Fibroblast of the aortic adventitia (primary cell): ENCODE measurements at places on chromosomes 16 and 17.

DNA sequence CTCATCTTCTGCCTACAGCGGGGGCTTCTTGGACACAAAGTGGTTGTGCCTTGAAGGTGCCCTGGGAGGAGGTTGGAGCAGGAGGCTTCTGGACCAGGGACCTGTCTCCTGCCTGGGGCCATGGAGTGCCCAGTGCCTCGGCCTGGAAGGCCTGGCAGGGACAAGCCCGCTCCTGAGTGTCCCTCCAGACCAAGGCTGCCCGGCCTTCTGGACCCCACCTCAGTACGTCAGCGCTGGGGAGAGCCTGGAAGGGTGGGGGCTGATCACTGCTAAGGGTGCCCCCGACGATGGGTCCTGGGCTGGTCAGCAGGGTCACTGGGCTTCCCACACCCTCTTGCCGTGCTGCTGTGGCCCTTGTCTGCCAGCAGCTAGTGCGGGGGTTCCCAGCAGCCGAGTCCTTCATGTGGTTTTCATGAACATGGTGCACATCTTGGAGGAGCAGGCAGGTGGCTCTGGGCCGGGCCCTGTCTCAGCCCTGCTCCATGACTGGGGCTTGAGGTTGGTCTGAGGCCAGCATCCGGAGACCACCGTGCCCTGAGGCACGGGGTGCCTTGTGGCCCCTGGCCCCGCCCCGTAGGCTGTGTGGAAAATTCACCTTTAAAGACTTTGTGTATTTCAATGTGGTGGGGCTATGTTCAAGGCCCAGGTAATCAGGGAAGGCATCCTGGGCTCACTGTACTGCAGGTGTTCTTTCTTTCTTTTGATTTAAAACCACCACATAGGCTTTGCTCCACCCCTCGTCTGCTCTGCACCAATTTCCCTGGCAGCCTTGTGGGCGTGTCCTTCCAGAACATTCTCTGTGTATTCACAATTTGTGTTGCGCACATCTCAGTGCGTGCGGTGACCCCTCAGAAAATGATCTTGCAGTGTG is 22.4 kb downstream of the MGRN1 start:
- DNase-seq, result no peak

DNA sequence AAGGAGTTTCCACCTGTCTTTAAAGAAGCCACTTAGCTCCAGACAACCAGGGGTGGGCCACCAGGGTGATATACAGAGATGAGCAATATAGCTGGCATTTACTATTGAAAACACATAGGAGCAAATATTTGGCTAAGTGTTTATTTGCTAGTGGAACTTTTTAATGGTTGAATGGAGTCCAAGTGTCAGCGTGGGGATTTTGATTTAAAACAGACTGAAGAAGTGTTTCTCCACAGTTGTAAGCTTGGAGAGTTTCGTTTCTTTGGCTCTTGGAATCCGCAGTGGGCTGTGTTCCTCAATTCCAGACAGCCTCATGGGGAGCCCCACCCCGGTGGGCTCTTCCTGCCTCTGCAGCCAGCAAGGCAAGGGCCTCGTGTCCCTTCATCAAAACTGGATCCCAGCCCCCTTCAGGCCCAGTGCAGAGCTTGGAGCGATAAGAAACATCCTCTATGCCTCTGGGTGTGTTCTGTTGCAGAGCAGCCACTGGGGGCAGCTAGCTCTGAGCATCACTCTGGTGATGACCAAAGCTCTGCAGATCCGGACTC is 36.1 kb downstream of the NOG start:
- peak; percentile 3 for DNase-seq

DNA sequence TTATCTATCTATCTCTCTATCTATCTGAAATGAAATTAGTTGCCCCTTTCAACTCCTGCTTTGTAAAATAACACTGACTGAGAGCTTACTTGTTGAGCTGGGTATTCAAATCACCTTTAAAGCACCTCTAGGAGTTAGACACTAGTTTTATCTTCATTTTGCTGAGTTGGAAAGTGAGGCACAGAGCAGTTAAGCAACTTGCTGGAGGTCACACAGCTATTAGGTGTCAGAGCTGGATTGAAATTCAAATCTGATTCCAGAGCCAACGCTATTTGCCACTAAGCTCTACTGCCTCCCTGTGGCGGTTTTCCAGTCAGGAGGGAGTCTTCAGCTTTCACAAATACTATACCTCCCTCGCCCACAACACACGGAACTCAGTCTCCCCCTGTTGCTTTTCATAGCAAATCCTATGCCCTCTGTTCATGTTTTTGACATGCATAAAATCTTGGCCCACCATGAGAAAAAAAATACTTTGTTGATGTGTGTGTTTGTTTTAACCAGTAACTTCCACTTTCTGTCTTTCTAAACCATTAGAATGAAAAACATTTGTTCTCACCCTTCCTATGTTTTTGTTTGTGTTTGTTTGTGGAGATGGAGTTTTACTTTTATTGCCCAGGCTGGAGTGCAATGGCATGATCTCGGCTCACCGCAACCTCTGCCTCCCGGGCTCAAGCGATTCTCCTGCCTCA is 74.8 kb upstream of the SMURF2 start:
- peak; percentile 70 for DNase-seq

- DNase-seq, result peak; percentile 97
Observed at GRCh38 chr17:76529224-76530094, 8.1 kb downstream of the CYGB start.

- no peak for DNase-seq
Observed at GRCh38 chr16:66517586-66518263, 32.2 kb downstream of the TK2 start.

- no peak for DNase-seq
Observed at GRCh38 chr16:77488652-77489051, 53.8 kb upstream of the ADAMTS18 start.

- no peak for DNase-seq
Observed at GRCh38 chr16:87458424-87458915, 34.4 kb downstream of the ZCCHC14 start.

- DNase-seq, result no peak
Observed at GRCh38 chr16:22282254-22282892, 14.8 kb upstream of the POLR3E start.

DNA sequence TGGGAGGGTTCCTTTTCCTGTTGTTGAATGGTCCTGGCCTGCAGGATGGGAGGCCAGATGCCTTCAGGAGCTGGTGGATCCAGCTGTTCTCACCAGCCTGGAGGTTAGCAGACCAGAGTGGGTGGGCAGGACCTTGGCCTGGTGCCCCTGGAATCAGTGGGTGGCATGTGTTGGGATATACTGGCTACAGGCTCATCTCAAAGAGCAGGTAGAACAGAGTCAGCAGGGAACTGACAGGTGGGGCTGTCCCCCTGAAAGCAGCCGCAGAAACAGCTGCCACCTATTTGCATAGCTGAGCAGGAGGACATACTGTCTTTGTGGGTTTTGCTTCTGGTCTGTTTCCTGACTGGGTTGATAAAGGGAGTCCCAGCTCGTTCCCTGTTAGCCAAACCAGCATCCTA is 144.1 kb downstream of the RAB11FIP4 start:
- no peak for DNase-seq

- DNase-seq, result no peak
Observed at GRCh38 chr17:63819131-63819530, 8.1 kb upstream of the PSMC5 start.

DNA sequence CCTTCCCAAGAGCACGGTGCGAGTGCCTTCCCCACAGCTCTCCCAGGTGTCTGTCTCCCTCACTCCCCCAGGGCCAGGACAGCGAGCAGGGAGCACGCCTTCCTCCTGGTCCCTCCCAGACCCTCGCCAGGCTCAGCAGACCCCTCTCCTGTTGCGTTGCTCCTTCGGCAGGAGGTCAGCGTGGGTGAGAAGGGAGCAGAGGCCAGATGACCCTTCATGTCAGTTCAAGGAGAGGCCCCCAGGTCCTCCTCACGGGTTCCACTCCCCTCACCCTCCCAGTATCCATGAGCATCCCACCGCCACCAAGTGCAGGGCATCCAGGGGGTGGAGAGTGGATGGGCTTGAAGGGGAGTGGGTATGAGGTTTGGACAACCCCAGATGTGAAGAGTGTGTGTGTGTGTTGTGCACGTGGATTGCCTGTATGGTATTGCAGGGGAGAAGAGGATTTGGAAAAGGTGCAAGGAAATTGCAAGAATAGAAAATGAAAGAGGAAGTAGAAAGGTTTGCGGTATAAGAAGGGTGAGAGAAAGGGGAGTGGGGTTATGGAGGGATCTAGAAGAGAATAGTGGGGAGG is 17.7 kb downstream of the SGCA start:
- peak; percentile 55 for DNase-seq

DNA sequence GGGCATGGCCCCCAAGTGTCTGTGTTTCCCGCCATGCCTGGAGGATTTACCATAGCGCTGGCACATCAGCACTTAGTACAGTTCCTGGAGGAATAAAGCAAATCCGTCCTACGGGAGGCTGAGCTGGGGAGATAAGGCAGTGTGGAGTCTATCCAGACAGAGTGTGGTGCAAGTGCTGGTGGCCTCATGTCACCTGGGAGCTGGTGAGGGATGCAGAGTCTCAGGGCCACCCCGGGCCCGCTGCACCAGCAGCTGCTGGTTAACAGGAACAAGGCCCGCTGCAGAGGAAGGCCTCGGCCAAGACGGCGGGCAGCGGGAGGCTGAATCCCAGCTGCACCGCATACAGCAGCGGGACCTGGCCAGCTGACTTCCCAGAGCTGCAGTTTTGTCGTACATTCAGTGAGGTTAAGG is 57.3 kb upstream of the CDC42EP4 start:
- no peak for DNase-seq

GRCh38 chr16:58999762-59000161 is 265.6 kb upstream of the GOT2 start:
- no peak for DNase-seq

DNA sequence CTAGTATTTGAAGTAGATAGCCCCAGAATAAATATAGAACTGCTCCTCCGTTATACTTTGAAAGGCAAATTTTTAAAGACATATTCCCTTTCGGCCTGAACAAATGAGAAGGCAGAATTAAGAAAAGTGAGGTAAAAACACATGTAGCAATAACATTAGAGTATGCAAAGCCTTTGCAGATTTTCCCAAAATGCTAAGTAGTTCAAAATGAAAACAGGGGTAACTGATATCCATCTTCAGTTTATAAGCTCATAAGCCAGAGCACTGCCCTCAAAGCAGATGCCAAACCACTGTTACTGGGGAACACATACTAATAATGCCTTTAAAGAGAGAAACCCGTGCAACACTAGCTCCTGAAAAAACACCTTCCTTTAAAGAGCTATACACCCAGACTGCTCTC is 51.3 kb upstream of the CLEC18B start:
- no peak for DNase-seq

DNA sequence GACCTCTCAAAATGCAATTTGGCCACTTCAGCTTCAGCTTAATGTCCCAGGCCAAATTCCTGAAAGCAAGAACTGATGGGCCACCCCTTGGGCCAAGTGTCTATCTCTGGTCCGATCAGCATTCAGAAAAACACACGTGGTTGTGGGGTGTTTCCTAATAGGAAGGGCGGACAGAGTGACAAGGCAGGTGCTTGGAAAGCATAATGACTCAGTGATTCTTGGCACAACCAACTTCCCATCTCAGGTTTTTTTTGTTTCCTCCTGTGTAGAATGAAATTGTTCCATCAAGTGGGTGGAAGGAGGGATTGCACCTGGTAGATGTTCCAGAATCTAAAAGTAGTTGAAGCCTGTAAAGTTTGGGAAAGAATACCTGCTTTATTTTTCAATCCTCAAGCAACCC is 155.6 kb downstream of the HS3ST2 start:
- DNase-seq, result no peak

DNA sequence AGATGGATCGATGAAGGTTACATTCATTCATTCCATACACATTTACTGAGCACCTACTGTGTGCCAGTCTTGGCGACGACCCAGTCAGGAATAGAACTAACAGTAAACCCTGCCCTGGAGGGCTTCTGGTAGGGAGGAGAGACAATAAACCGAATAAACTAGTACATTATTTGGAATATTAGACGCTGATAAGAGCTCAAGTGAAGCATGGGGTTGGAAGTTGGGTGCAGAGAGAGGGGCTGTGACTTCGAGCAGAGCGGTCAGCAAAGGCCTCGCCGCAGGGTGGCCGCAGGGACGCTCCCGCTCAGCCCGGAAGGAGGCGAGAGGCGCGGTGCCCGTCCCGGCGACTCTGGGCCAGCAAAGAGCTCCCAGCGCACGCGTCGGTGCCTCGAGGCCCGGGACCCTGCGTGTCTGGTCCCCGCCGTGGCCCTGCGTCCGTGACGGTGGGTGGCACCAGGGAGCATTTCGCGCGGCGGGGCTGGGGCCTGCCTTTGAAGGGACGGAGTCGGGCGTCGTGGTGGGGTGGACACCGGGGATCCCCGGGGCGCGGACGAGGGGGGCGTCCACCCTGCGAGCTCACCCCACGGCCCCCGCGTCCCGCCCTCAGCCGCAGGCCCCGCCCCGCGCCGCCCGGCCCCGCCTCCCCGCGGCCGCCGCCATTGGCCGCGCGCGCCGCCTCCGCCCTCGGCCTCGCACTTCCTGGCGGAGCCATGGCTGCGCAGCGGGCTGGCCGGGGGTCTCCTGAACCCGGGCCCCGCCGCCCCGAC is at the start of gene KLHL36:
TSS of gene KLHL36 (plus strand) at position 684 of the 767 bp plus-strand sequence. CDS start 2,357 bp downstream, outside the sequence.
- DNase-seq, result no peak

DNA sequence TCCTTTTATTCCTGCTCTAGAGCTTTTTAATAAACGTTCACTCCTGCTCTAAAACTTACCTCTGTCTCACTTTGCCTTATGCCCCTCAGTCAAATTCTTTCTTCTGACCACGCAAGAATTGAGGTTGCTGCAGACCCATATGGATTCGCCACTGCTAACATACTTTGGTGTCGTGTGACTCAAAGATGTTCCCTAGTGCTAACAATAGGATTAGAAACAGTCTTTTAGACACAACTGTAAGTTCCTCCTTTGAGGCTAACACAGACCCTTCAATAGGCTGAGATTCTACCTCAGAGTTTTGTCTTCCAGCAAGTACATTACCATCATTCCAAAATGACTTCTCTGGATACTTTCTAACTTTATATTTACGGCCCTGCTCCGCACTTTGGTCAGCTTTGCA is 149.5 kb upstream of the COX10 start:
- DNase-seq, result no peak

DNA sequence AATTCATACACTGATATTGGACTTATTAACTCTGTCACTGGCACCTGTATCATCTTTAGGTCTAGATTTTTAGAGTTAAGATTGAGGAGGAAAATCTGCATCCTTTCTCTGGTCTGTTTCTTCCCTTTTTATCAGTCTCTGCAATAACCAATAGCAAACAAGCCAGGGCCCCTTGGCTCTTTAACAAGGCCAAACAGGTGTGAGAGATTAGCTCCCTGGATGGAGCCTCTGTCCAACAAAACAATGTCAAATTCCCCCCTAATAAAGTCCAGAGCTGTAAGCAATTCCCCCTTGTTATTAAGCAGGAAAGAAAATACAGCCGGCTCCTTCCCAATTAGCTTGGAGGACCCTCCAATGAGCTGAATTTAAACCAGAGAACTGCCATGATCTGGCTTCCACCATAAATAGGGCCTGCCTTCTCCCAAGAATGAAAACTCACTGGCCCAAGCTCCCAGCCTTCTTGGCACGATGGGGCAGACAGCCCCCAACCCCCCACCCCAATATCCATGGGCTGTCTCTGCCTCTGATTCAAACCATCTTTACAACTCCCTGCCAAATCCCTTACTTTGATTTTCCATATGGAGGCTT is 56.1 kb upstream of the SOX9 start:
- DNase-seq, result no peak

GRCh38 chr17:59298521-59298920 is 32.9 kb upstream of the YPEL2 start:
- no peak for DNase-seq

GRCh38 chr16:12061336-12062055 is 85.0 kb downstream of the SNX29 start:
- peak; percentile 8 for DNase-seq
